ENCODE measurements at places on chromosomes 6 and 20.

DNA sequence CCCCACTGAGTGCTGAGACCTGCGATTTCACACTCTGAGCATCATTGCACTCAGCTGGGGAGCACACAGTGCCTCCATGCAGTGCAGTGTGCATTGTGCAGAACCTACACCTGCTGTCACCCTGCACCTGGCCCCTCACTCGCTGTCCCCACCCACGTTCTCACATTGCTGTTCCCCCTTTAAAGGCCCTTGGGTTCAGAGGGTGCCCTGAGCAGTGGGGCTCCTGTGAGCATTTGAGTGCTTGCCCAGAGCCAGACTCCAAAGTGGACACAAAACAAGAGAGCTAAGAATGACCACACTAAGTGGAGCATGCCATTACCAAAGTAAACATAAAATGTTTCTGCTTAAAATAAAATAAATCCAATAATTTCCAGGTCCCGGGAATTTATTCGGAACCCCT, 131.0 kb upstream of the CST7 start:
- ATAC-seq: no peak

GRCh38 chr6:80341330-80341729, 234.9 kb downstream of the BCKDHB start:
- ATAC-seq: no peak

GRCh38 chr20:5495939-5496338, 179.2 kb upstream of the PROKR2 start:
- no peak for ATAC-seq

GRCh38 chr6:127129251-127129650, 10.8 kb downstream of the RSPO3 start:
- ATAC-seq: no peak

- no peak for ATAC-seq
Observed at GRCh38 chr6:140806431-140806830, 1326.3 kb upstream of the GJE1 start.

DNA sequence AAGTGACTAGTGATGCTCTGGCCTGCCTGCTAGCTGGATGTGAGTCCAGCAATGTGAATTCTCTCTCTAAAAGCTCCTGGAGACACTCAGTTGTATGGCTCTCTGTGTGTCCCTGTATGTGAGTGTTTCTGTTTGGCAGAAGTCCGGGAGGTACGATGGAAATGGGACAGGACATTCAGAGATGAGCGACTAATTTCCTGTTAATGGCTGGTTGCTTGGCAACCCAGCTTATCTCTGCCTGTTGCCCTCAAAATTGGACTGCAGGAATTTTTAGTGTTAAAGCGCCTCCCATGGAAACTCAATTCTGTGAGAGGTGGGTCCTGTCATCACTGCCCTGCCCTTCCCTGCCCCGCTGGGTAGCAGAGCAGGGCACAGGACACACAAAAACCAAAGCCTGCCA, 136.8 kb upstream of the LRFN2 start:
- ATAC-seq: no peak

GRCh38 chr6:97110626-97111025, 172.4 kb downstream of the MMS22L start:
- ATAC-seq: no peak

GRCh38 chr6:4929097-4929718, 74.6 kb downstream of the RPP40 start:
- ATAC-seq: no peak

GRCh38 chr20:2295886-2296515, at the start of gene TGM3:
TSS of gene TGM3 (plus strand) at chr20:2296001. CDS start at chr20:2296064, 63 bp downstream.
- peak; percentile 59 for ATAC-seq

GRCh38 chr6:107820338-107821261, 3.5 kb downstream of the SCML4 start:
- ATAC-seq: peak; percentile 34

GRCh38 chr6:87762116-87762515, 60.1 kb upstream of the AKIRIN2 start:
- no peak for ATAC-seq

GRCh38 chr6:19880066-19880465, 42.9 kb downstream of the ID4 start:
- no peak for ATAC-seq

- ATAC-seq: no peak
Observed at GRCh38 chr20:59051666-59052185, 9.1 kb upstream of the PRELID3B start.

DNA sequence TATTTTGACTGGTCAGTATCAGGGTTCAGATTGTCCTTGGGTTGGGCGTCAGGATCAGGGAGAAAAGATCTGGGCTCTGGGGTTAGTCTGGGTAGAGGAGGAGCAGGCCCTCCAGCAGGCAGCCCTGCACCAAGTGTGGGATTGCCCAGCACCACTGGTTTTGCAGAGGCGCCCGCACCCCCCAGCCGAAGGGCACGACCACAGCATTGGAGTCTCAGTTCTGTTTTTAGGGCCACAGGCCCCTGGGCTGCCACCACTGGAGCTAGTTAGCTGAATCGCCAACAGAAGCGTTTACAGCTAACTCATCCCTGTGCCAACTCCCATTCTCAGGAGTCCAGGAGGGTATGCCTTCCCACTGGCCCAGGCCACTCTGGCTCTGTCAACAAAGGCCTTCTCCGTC, 84.2 kb downstream of the TCP11 start:
- no peak for ATAC-seq

- ATAC-seq: no peak
Observed at GRCh38 chr6:39664173-39664572, 61.0 kb downstream of the KIF6 start.

GRCh38 chr20:51463560-51463959, 79.0 kb downstream of the NFATC2 start:
- ATAC-seq: no peak

GRCh38 chr6:113122060-113122459, 735.1 kb upstream of the MARCKS start:
- peak; percentile 29 for ATAC-seq

- no peak for ATAC-seq
Observed at GRCh38 chr6:34866509-34866908, 21.3 kb downstream of the TAF11 start.

DNA sequence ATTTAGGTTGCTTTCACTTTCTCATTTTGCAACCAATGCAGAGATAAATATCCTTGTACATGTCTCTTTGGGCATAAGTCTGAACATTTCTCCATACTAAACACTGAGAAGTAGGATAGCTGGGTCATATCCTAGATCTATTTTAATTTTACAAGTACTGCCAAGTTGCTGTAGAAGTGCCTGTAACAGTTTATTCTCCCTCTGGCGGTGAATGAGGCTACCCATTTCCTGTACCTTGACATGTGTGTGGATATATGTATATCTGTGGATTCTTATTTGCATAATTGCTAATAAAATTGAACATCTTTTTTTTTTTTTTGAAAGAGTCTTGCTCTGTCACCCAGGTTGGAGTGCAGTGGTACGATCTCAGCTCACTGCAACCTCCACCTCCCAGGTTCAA, 48.0 kb upstream of the PNRC1 start:
- ATAC-seq: no peak

- peak; percentile 24 for ATAC-seq
Observed at GRCh38 chr6:29603930-29604329, 19.0 kb downstream of the OR2H2 start.

- ATAC-seq: peak; percentile 60
Observed at GRCh38 chr20:38674092-38674764, 50.1 kb upstream of the SLC32A1 start.

DNA sequence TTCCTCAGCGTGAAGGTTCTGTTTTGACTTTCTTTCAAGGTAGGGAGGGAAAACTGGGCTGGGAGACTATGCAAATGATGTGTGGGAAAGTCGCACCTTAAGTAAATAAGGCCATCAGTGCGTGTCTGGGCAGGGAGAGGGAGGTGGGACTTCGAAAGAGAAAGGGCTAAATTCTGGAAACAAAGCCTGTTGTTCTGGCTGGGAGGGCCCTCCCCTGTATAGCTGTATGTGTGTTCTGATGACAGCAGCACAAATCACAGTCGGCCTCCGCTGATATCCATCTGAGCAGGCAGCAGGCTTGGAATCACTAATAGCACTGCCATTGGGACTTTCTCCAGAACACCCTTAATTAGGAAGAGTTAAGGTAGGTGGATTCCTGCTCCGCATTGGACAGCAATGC, 19.2 kb downstream of the JAG1 start:
- ATAC-seq: peak; percentile 87

DNA sequence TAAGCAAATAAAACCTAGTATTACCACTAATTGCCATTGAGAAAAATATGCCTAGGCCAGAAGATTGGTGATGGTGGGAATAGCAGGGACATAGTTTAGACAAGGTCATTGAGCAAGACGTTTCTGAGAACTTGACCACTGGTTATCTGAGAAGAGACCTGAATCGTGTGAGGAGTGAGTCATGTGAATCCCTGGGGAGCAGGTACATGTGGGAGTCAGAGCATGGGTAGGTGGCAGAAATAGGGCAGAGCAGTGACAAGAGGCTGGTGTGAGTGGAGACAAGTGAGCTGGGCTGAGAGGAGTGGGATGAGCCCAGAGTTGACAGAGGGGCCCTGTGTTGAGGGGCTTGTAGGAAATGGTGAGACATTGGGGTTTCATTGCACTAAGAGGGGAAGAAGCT, 16.4 kb downstream of the MICA start:
- ATAC-seq: no peak

GRCh38 chr20:1893721-1894470, 1.3 kb upstream of the SIRPA start:
- no peak for ATAC-seq

DNA sequence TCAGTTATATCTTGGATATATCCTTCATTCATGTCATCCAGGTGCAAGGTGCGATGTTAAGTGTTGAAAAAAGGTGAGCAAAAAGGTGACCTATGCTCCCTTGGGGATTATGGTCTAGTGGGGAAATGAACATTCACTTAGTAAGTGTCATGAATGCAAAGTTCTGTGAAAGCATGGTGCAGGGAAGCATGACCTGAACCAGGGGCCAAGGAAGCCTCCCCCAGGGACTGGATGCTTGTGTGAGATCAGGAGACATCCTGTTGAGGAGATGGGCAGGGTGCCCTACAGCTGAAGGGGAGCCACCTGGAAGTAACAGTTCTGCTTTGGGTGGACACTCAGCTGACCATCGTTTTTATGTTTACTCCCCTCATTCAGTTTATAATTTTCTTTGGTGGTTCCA, 179.5 kb downstream of the SYNDIG1 start:
- no peak for ATAC-seq

All from esophagus mucosa (tissue), 1 donor.